CD8-positive, alpha-beta memory T cell (primary cell): ENCODE measurements at places on chromosomes 6 and 20. TPM values are rescaled to one million over a fixed set of nuclear protein-coding genes. Genes with fewer than 3 reads are reported as not detected.

The GUCA1A gene
- not detected for total RNA-seq

The MAFB gene
- 2.0 TPM for total RNA-seq

The RMND1 gene
- total RNA-seq, result 24.5 TPM

The UNC5CL gene
- total RNA-seq, result 1.8 TPM

The SNAP25 gene
- total RNA-seq, result not detected
